ENCODE measurements at places on chromosomes 3 and 15.

DNA sequence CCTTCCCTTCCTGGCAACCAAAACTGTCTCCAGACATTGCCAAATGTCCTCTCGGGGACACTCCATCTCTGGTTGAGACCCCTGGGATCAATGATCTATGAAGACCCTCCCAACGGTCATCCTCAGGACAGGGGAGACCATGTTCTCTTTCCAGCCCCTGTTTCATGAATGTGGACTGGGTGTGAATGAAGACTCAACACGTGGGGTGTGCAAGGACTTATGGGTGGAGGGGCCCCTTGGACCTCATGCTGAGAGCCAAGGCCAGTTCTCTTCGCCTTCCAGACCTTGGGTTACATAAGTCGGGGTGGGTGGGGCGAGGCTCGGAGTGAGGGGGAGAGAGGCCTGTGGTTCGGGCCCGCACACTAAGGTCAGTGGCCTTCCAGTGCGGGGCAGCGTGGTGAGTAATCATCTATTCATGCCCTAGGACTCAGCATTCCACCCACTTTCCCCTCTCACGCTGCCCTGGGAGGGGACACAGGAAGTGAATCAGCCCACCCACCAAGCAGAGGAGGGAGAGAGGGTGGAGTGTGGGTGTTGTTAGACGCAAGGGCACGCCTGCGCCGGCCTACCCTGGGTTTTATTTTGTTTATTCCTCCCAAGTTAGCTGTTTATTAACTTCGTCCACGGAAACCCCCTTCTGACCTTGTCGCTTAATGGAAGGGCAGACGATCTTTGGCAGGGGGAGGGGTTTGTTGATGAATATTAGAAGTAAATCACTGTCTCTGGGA is 6.7 kb downstream of the PAQR5 start:
- DNase-seq, result no peak

DNA sequence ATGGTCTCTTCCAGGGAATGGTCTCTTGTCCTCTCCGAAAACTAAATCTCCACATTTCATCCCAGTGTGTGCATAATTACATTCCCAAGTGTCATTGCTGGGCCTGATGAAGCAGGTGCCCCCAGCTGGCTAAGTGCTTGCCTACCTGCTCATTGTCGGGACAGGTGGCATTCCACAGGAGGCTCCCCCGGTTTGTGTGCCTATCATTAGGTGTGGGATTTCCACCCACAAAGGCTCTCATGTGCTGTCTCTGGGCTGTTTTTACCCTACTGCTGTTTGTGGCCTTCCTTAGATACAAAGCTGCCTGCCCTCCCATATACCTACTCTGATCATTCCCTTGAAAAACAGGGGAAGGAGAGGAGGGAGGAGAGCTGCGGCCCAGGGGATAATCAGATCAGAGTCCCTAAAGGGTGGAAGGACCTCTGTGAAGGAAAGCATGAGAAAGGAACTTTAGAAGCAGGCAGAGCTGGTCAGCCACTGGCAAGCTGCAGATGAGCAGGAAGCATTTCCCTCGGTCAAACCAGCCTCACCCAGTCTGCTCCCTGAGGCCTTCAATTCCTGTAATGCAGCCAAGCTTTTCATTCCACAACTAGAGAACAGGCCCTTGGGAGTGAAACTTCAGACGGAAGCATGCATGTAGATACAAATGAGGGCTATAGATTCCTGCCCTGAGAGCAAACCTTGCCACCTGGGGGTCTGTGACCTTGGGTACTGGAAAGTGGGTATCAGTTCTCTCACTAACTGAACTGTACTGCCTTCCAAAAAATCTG is 60.7 kb upstream of the HEG1 start:
- no peak for DNase-seq

DNA sequence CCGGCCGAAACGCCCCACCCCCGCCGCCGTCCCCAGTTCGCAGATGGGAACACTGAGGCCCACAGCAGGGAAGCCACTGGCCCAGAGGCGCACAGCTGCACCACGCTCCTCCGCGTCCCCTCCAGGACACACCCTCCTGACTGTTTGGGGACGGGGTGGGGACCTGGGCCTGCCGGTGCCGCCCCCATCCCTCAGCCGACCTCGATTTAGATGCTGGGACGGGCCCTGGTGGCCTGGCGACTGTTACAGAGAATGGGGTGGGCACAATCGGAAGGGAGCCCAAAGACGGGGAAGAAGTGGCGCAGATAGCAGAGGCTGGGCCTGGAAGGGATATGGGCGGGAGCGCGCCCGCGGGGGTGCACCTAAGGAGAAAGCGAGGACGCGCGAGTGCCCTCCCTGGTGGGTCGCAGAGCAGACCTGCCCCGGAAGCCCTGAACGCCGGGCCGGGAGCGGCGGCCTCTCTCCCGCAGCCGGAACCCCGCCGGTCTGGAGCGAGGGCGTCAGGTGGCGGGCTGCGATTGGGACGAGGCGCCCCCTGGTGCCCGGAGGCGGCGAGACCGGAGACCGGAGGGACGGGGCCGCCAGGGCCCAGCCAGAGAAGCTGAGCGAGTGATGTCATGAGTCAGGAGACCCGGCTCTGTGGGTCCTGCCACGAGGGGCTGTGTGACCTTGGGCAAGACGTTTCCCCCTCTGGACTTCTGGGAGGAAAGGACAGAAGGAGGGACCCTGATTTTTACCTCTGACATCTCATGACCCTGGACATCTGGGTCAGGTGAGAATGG is 78.4 kb downstream of the IQSEC1 start:
- DNase-seq, result peak; percentile 92

- no peak for DNase-seq
Observed at GRCh38 chr3:190092250-190092649, 28.4 kb downstream of the P3H2 start.

GRCh38 chr3:172591876-172592771 is 68.9 kb upstream of the TNFSF10 start:
- no peak for DNase-seq

Measured in liver (tissue), 10 donors.